ENCODE measurements at places on chromosomes 4 and X. TPM values are rescaled to one million over a fixed set of nuclear protein-coding genes. Genes with fewer than 3 reads are reported as not detected.

IGBP1 gene
- 45.9 TPM for total RNA-seq

SMARCA1 gene
- 51.1 TPM for total RNA-seq

SYNPO2 gene
- total RNA-seq = 393 TPM

TCEAL2 gene
- 21.4 TPM for total RNA-seq

MAGEA10 gene
- total RNA-seq = not detected

HELT gene
- not detected for total RNA-seq

TLR2 gene
- 55.7 TPM for total RNA-seq

All from aorta (tissue), 5 donors.